Thoracic aorta endothelial cell (primary cell): ENCODE measurements at places on chromosomes 5 and 9. TPM values are rescaled to one million over a fixed set of nuclear protein-coding genes. Genes with fewer than 3 reads are reported as not detected.

RANBP17 gene
- 8.0 and 25.0 TPM in 2 replicates for total RNA-seq

BHMT gene
- not detected in 2 replicates for total RNA-seq

TAF11L6 gene
- not detected in 2 replicates for total RNA-seq

ARSI gene
- total RNA-seq: not detected in 2 replicates

RAI14 gene
- 322 and 386 TPM in 2 replicates for total RNA-seq

PCDHB5 gene
- 0.40 and 0.43 TPM in 2 replicates for total RNA-seq

CKMT2 gene
- not detected in 2 replicates for total RNA-seq

CCDC192 gene
- not detected in 2 replicates for total RNA-seq

GADD45G gene
- total RNA-seq: 0.29 and 0.53 TPM in 2 replicates

ASPN gene
- under 0.01 TPM in 1 of 2 replicates, not detected in the other for total RNA-seq

EPB41L4A gene
- 19.8 and 26.1 TPM in 2 replicates for total RNA-seq

CATSPER3 gene
- not detected in 2 replicates for total RNA-seq

FNIP1 gene
- 48.4 and 51.9 TPM in 2 replicates for total RNA-seq

AK8 gene
- total RNA-seq: 0.13 TPM in 1 of 2 replicates, not detected in the other

PCDHGA4 gene
- 2.2 and 5.2 TPM in 2 replicates for total RNA-seq

FAM221B gene
- total RNA-seq: not detected in 2 replicates

NDUFAF2 gene
- 30.7 and 42.9 TPM in 2 replicates for total RNA-seq

HMCN2 gene
- under 0.01 and 0.07 TPM in 2 replicates for total RNA-seq

IDNK gene
- total RNA-seq: 3.1 and 3.8 TPM in 2 replicates

TRIM7 gene
- 15.1 and 15.4 TPM in 2 replicates for total RNA-seq

ANKDD1B gene
- 0.14 and 0.27 TPM in 2 replicates for total RNA-seq

C5 gene
- total RNA-seq: 3.4 and 4.0 TPM in 2 replicates

POU5F2 gene
- total RNA-seq: 3.2 and 3.9 TPM in 2 replicates

SPOCK1 gene
- 139 and 216 TPM in 2 replicates for total RNA-seq

TYRP1 gene
- 0.66 TPM in 1 of 2 replicates, not detected in the other for total RNA-seq

FBXO4 gene
- 8.8 and 9.4 TPM in 2 replicates for total RNA-seq

FGF18 gene
- 0.07 TPM in 1 of 2 replicates, not detected in the other for total RNA-seq

DMRT3 gene
- not detected in 2 replicates for total RNA-seq

MIGA2 gene
- 18.2 and 24.1 TPM in 2 replicates for total RNA-seq

CDX1 gene
- not detected in 2 replicates for total RNA-seq

ALDOB gene
- not detected in 2 replicates for total RNA-seq

CCDC112 gene
- 13.1 and 18.6 TPM in 2 replicates for total RNA-seq

C1QTNF3 gene
- total RNA-seq: 0.57 and 0.80 TPM in 2 replicates

LCN1 gene
- not detected in 2 replicates for total RNA-seq
